ENCODE measurements at places on chromosomes 1 and 21.

DNA sequence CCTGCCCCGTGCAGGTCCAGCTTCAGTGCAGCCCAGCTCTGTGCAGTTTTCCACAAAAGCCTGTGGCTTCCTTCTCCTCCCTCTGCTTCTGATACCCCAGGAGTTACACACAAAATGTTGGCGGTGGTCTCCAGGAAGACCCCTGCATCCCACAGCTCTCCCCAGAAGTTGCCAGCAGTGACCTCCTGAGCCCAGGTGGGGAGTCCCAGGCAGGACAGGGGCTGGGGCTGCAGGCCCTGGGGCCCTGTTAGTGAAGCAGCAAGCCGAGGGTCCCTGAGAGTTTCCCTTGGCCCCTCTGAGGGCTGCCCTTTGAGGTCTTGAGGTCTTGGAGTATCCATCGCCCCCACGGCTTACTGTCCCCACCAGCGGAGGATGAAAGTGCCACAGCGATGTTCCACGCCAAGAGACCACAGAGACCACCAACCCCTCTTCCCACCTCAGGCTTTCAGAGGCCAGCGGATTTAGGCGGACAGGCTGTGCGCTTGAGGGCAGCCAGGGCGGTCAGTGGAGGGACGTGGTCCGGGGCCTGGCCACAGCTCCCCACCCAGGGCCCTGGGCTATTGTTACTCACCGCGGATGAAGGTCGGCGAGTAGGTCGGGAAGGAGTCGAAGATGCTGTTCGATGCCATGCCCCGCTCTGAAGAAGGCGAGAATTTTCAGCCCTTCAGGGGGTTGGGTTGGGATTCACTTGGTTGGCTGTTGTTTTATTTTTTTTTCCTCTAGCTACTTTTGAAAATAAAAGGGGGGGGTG, 34.0 kb upstream of the RUNX3 start:
- no peak for DNase-seq

DNA sequence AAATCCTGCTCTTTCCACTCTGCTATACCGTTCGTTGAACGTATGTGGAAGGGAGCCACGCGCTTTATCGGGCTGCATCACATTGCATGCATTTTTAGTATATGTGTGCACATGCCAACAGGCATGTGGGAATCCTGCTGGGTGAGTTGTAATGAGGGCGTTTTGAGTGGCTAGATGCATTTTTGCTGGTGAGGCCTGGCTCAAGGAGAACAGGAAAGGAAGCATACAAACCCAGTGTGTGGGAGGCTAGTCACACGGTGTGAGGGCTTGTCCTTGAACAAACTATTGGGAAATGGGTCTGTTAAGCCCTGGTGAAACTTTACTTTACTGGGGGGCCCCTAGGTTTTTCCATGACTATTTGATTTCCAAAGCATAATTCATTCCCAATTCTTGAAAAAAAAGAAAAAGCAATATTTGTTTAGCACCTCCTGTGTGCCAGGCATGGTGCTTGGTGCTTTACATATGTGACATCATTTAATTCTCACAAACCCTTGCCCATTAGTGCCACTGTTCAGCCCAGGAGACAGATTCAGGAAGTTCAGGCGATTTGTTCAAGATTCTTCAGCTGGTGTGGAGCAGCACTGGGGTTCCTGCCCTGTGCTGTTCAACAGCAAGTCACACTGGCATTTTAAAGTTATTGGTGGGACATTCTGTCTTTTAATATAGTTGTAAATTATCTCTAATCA, 25.6 kb upstream of the JUN start:
- no peak for DNase-seq

DNA sequence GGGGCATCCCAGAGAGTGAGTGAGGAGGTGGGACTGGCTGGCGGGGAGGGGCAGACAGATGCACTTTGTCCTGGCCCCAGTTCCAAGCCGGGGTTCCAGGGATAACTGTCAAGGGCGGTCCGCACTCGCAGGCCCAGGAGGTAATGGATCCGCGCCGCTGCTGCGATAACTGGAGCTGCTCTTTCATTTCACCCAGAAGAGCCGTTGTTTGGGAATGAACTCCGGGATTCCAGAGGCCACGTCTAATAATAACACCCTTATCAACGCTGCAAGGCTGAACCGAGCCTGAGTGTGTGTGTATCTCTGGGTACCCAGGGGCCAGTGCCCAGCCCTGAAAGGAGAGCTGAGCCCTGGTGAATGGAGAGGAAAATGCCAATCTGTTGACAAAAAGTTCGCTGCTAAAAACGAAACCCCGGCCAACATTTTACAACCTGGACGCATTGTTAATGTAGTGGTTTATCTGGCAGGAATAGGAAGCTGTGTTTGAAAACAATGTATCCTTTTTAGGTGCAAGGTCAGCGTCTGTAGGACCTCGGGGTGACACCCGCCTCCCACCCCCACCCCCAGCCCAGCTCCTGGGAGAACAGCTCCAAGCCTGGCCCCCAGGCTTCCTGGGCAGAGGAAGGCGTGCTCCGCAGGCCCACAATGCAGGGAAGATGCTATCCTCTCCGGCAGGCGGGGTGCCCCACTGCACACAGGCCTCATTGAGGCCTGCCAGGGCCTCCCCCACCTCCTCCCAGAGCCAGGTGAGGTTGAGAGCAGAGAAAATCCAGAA, 119.7 kb downstream of the PROX1 start:
- no peak for DNase-seq

GRCh38 chr1:69836971-69837636, 269.4 kb downstream of the LRRC7 start:
- DNase-seq: no peak

DNA sequence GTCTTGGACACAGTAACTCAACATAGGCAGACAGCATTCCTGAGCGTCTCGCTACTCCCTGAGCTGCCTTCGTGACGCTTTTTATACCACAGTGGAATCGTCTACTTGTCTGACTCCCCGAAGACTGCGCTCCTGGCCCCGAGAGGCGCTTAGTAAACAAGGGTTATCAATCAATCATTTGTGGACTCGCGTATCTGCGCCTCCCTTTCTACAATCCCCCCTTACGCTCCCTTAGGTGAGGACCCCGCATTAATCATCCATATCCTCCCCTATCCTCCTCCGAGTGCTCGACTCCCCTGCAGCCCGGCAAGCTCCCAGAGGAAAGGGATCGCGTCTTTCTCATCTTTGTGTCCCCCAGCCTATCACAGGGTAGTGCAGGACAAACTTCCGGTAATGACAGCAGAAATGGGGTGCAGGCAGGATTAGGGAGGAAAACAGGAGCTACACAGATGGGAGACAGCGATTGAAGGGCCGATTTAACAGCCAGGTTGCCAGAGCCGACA, 522 bp downstream of the TMEM59 start:
- peak; percentile 11 for DNase-seq

- no peak for DNase-seq
These were observed 165.5 kb upstream of the TMEM51 start for GRCh38 chr1:14987829-14988603.

GRCh38 chr1:233625510-233625981, 11.6 kb downstream of the KCNK1 start:
- no peak for DNase-seq

DNA sequence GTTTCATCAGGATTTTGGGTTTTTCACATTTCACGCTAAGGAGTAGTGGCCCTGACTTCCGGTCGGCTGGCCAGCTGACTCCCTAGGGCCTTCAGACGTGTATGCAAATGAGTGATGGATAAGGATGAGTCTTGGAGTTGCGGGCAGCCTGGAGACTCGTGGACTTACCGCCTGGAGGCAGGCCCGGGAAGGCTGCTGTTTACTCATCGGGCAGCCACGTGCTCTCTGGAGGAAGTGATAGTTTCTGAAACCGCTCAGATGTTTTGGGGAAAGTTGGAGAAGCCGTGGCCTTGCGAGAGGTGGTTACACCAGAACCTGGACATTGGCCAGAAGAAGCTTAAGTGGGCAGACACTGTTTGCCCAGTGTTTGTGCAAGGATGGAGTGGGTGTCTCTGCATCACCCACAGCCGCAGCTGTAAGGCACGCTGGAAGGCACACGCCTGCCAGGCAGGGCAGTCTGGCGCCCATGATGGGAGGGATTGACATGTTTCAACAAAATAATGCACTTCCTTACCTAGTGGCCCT, 23.1 kb upstream of the TNFRSF1B start:
- no peak for DNase-seq

DNA sequence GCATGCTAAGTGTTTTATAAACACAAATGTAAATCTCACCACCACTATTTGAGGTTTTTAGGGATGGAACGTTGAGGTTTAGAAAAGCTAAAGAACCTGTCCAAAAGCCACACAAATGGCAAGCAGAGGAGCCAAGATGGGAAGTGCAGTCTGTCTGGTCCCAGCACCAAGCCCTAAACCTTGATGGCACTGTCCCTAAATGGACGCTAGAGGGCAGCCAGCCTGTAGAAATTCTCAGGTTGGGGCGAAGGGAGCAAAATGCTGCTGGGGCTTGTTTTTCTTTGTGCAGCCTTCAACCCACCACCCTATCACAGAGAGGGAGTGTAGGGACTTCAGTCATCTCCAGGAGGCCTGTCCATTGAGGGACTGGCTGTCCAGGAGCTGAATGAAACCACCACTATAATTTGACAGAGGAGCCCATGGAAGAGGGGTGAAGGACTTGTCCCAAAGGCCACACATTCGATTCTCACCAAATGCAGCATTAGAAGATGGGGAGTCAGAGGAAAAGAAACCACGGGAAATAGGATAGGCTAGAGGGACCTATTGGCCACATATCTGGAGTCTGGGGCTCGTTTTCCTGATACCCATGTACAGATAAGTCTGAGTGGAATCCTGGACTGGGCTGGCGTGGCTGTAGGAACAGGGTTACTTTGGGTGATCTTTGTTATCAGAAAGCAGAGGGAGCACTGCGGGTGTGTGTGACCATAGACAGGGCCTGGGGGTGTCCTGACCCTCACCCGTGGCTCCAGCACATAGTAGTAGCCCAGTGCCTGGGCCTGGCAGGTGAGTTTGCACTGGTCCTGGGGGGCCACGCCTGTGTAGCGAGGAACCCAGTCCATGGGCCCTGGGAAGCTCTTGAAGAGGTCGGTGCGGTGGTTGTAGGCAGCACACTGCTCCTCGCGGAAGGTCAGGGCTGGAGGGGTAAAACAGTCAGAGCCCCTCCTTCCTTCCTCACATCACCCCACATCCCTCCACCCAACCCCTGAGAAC, 6.1 kb downstream of the ADAMTS4 start:
- DNase-seq: peak; percentile 57
